ENCODE measurements at places on chromosomes 11 and 22.

GRCh38 chr11:61163714-61164605, 2.7 kb upstream of the VPS37C start:
- no peak for DNase-seq

DNA sequence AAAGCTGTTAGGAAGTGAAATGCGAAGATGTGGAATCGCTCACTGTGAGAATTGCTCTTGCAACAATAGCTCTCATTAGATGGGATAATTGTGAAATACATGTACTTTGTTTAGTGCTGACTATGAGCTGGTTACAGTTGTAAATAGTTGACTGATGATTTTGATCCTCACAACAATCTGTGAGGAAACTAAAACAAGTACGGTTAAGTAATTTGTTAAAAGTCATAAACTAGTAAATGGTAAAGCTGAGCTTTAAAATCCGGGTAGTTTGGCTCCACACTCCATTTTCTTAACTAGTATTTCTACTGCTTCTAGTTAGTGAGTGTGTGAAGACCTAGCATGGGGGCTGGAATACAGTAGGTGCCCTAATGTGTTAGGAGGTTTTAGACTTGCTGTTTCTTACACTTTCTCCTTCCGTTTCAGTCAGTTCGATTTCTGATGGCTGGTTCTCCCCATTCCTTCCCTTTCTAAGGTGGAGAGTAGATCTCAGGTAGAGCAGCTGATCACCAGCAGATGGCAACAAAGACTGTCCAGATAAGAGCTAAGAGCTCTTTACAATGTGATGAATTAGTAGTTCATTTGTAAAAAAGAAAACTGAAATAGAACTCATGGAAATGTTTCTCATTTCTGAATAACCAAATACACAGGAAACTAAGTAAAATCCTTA, 16.3 kb upstream of the CYP2R1 start:
- DNase-seq: no peak

DNA sequence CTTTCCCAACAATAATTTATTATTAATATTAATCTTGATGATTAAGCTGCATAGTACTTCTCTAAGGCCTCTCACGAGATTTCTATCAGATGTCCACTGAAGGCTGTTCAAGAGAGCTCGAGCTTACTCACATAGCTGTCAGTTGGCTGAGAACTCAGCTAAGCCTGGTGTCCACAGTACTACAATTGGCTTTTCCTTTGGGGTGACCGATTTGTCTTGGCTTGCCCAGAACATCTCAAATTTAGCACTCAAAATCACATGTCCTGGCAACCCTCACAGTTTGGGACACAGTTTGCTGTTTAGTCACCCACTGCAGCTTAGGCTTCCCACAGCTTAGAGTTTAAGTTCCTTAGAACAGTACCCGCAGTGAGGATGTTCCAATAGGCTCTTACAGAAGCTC, 96.5 kb downstream of the LUZP2 start:
- no peak for DNase-seq

- DNase-seq: no peak
Measured at GRCh38 chr22:28023774-28024173, 104.7 kb upstream of the PITPNB start.

- DNase-seq: no peak
Measured at GRCh38 chr11:84012171-84012826, 726.1 kb upstream of the CCDC90B start.

Measured in activated CD4-positive, alpha-beta T cell treated with anti-CD3 and anti-CD28 coated beads, Interleukin-2, amount 50 U/mL, for 24 hours (primary cell).